ENCODE measurements at places on chromosomes 3 and 15.

DNA sequence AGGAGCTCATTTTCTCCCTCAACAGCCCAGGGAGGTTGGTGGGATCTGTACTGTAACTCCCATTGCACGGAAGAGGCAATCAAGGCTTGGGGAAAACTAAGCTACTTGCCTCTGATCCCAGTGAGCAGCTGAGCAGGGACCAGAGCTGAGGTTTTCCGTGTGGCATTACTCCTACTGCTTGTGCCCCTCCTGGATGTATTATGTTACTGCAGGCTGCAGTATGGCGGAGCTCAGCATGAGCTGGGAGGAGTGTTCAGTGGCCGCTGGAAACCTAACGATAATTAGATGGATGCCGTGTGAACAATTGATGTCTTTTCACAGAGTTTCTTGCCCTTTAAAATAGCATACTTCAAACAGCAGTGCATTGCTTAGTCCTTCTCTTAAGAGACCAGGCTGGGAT, 2.0 kb upstream of the TPRG1 start:
- DNase-seq = no peak

DNA sequence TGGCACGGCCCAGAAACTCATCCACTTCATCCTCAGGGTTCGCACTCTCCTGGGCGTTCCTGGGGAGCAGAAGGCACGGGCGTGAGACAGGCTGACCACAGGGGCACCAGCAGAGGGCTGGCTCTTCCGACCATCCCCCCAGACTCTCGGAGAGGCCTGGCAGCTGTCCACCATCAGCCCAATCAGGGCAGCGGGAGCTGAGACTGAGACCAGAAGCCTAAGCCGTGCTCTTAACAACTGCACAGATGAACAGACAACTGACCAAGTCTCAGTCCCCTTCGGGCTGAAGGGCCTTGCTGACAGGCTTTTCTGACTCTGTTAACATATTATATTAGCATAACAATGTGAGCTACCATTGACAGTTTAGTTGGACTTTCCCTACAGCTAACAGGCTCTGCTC, 118.0 kb downstream of the SEC22A start:
- DNase-seq = no peak

- peak; percentile 31 for DNase-seq
Observed at GRCh38 chr3:50124052-50124799, 30.9 kb upstream of the SEMA3F start.

DNA sequence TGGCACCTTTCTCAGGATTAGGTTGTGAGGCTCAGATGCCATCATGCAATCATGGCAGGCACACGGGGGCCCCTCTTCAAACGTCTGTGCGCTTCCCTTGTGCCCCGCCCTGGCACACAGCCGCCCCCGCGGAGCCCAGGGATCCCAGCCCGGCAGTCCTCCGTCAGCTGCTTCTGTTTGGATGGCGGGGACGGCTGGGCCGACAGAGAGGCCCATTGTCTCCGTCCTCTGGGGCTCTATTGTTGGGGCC, 849 bp upstream of the HDAC11 start:
- DNase-seq = no peak

DNA sequence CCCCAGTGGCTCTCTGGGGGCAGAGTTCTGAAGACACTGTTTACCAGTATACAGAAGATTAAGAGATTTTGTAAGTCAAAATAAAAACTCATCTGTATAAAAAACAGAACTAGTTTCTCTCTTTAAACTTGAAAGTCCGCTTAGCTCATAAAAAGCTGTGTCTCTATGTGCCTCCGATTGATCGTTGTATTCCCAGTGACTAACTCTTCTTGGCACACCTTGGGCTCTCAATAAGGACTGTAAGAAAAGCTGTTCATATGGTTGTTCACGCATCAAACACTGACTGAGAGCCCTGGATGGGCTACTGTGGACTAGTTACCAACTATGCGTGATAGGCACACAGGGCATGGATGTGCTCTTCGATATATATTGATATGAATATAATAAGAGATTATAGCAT, 107.9 kb downstream of the P3H2 start:
- no peak for DNase-seq

GRCh38 chr15:32993285-32993684, 201.2 kb downstream of the FMN1 start:
- peak; percentile 7 for DNase-seq

GRCh38 chr15:50925281-50925680, 16.8 kb downstream of the AP4E1 start:
- DNase-seq = no peak

GRCh38 chr3:114454551-114455251, 160.9 kb downstream of the TIGIT start:
- DNase-seq = peak; percentile 52

- DNase-seq = no peak
Observed at GRCh38 chr15:70480196-70480856, 283.0 kb downstream of the UACA start.

GRCh38 chr15:74302821-74303359, 64.6 kb downstream of the CYP11A1 start:
- DNase-seq = peak; percentile 58

DNA sequence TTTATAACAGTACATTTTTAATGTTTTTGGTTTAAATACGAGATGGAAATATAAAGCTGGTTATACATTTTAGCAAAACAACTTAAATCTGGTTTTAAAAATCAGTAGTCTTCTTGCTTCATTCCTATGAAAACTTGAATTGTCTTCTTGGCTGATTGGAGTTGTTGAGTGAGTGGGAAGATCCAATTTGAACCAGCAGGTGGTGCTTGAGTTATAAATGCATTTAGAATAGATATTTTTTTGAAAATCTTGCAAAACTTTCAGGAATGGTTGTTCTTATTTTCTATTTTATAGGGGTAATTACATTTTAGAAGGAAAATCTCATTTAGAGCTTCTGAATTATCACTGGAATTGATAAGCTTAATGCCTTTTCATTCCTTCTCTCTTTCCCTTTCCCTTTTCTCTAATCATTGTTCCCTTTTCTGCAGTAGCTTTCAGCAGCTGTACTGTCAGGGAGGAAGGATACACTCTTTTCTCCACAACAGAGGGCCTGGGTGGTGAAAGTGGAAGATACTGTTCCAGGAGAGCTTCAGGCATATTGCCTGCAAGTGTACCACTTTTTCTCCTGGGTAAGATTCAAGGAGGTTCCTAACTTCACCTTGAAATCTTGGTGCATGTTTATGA, 335.6 kb downstream of the NLGN1 start:
- peak; percentile 75 for DNase-seq

DNA sequence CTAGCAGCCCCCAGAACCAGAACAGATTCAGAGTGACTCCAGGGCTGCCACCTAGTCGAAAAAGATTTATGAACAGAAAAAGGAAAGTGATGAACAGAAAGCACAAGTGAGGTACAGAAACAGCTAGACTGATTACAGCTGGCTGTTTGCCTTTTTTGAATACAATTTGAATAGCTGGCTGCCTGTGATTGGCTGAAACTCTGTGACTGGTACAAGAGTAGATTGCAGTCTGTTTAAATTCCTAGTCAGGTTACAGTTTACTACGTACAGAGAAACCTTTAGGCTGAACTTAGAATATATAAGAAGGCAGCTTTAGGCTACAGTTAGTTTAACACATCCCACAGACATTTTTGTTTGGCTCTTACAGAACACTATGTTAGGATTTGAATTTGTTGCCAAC, 10.0 kb downstream of the CCDC13 start:
- DNase-seq = no peak

DNA sequence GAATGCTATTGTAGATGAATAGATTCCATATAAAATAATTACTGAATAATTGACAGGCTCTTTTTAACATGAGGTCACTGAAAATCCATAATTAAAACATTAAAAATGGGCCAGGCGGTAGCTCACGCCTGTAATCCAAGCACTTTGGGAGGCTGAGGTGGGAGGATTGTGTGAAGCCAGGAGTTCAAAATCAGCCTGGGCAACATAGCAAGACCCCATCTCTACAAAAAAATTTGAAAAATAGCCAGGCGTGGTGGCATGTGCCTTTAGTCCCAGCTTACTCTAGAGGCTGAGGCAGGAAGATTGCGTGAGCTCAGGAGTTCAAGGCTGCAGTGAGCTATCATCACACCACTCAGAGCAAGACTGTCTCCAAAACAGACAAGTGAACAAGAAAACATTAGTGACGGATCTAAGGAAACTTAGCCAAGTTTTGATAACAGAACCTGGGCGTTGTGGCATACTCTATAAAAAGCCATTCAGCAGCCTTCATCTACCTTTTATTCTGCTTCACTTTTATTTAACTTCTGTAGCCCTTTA, 110.5 kb downstream of the KLHL25 start:
- no peak for DNase-seq

- DNase-seq = no peak
Observed at GRCh38 chr15:32767236-32767635, 49.4 kb downstream of the GREM1 start.

DNA sequence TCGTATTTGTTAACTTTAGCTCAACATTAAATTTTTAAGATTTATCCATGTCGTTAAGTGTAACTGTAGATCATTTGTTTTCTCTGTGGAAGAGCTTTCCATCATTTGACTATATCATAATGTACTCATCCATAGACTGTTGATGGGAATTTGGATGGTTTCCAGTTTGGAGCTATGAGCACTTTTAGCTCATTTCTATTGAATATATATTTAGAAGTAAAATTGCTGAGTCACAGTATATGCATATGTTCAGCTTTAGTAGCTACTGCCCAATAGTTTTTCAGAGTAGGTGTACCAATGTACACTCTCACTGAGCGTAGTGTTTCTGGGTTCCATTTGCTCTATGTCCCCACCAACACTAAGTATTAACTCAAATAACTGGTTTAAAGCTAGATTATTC, 263.0 kb downstream of the ULK4 start:
- DNase-seq = no peak

DNA sequence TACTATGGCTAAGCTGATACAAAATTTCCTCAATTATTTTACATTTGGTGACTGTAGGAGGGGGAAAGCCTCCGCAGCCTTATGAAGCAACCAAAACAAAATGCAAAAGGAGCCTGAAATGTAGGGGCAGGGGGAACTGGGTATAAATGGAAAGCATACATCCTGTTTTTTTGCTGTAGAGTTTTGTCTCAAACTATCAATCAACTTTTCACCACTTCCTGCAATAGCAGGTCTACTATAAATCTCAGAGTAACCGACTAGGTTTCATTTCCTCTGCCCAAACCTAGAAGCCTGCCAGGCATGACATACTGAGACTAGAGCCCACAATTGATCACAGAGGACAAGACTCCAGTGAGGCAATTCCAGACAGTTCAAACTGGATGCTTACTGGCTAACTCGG, 91.3 kb downstream of the SHQ1 start:
- DNase-seq = peak; percentile 49

- DNase-seq = no peak
Observed at GRCh38 chr3:15307580-15307979, 24.8 kb downstream of the SH3BP5 start.

DNA sequence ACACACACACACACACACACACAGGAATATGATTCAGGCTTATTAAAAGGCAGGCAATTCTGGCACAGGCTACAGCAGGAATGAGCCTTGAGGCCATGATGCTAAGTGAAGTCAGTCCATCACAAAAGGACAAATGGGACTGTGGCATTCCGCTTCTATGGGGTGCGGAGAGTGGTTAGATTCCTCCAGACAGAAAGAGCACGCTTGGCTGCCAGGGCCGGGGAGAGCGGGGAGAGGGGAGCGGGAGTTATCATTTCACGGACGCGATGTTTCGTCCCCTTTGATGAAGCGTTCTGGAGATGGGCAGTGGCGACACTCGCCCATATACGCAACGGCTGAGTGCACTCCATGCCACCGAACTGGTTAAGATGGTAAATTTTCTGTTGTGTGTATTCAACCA, 58.5 kb upstream of the FAM174B start:
- DNase-seq = peak; percentile 54

DNA sequence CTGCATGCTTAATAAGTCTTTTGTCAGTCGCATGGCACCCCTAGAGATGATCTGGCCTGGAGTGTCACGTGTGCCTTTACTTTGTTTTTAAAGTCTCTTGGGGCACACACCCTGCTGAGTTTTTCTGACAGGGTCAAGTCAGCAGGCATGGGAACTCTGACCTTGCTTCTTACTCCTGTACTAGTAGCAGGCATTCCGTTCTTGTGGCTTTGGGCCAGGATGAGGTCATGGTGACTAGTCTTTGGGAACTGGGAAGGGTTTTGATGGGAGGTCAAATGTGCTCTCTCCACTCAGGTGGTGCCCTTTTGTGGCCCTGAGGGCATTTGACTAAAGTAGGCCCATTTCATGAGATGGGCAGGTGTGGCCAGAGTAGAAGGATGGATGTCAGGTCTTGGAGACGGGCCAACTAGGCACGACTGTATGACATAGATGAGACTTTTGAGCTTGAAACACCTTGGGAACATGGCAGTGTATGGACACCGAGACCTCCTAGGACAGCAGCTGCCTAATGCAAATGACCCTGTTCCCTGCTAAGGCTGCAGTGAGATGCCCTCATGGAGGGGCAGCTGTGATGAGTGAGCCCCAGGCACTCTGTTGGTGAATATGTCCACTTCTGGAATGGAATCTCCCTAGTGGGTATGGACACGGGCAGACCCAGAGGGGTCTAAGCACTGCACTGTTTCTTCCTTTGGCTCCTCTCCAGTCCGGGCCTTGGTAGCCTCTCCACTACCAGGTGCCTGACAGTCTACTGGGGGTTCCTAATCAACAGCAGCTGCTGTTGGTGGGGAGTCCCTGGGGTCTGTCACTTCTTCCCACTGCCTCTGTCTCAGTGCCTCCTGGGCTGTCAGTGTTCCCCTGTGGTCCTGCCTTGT, 16.4 kb downstream of the SRPRB start:
- peak; percentile 72 for DNase-seq

GRCh38 chr3:152737021-152737908, 97.7 kb upstream of the P2RY1 start:
- DNase-seq = no peak

- no peak for DNase-seq
Observed at GRCh38 chr3:145197051-145197820, 963.7 kb downstream of the PLOD2 start.

DNA sequence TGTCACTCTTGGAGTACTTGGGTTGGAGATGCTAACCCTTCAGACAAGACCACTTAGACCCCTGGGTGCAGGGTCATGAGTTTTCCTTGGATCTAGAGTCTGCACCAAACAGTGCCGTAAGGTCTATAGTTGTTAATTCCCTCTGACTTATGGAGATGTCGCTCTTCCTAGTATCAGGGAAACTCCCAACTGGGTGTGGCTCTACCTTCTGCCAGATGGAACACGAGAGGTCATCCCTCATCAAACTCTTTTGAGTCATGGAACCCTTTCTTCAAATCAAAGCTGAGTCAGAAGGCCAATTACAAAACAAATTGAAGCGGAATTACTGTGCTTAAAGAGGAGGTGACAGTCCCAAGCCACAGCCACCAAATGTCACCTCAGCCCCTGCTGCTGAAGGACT, 514.9 kb upstream of the PROK2 start:
- no peak for DNase-seq

GRCh38 chr3:131421301-131421700, 39.7 kb downstream of the NUDT16 start:
- DNase-seq = no peak

DNA sequence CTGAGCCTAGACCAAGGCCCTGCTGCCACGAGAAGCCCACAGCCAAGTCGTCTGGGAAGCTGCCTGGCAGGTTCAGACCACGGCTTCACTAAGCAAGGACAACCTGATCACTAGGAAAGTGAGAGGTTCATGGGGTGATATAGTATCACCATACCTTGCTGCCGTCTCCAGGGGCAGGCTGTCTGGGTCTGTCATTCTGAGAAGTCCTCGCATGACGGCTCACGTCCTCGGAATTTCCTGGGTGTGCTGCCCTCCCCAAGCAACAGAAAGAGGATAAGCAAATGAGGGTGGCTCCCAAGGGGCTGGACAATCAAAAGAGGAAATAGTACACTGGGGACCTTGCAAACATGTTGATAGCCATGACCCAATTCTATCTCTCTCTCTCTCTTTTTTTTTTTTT, 207.4 kb upstream of the IGF1R start:
- no peak for DNase-seq

- DNase-seq = no peak
Observed at GRCh38 chr3:137131081-137131480, 173.3 kb downstream of the IL20RB start.

Data from dermis blood vessel endothelial cell (primary cell).